ENCODE measurements at places on chromosomes 7 and 10. TPM values are rescaled to one million over a fixed set of nuclear protein-coding genes. Genes with fewer than 3 reads are reported as not detected.

DNA sequence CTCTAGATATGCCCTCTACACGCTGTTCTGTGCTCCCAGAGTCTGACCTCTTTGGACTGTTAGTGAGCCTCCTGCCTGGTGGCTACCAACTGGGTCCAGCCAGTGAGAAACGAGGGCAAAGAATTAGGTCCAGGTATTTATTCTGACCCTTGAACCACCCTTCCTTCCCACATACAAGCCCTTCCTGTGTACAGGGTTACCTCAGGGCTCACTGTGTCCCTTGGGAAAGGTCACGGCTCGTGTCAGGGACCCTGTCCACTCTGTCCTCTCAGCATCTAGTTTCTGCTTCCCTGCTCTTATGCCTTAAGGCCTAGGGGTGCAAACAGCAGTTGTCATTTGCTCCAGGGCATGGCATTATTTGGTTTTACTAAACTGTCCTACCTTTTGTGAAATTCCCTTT, 180.4 kb downstream of the SDK1 start:
- DNase-seq, result no peak

- DNase-seq, result no peak
Measured at GRCh38 chr10:124329941-124330340, 88.8 kb downstream of the OAT start.

- DNase-seq, result no peak
Measured at GRCh38 chr7:146889806-146890555, 773.4 kb downstream of the CNTNAP2 start.

DNA sequence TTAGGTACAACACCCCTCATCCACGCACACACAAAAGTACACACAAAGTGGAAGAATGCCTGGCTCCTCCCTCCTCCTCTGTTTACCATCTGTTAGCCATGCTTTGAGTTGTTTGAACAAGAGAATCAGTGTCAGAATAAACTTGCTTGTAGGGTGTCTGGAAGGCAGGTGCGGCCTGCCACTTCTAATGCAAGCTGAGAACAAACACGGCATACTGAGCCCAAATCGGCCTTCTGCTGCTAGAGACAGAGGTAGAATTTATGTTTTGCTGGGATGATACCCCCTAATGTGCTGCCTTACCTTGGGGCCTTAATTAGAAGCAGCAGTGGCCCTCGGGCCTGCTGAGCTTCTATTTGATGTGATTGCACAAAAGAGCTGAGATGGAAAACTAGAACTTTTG, 24.9 kb upstream of the FAM180A start:
- DNase-seq, result no peak

GRCh38 chr7:30929686-30930085, 18.0 kb downstream of the AQP1 start:
- DNase-seq, result peak; percentile 12

- no peak for DNase-seq
Measured at GRCh38 chr10:50508315-50509051, 115.3 kb downstream of the SGMS1 start.

- no peak for DNase-seq
Measured at GRCh38 chr7:74240482-74240881, 13.7 kb downstream of the RFC2 start.

- DNase-seq, result peak; percentile 35
Measured at GRCh38 chr7:5177060-5177459, 13.0 kb upstream of the WIPI2 start.

- DNase-seq, result no peak
Measured at GRCh38 chr7:64883113-64883905, 19.8 kb upstream of the ZNF273 start.

DNA sequence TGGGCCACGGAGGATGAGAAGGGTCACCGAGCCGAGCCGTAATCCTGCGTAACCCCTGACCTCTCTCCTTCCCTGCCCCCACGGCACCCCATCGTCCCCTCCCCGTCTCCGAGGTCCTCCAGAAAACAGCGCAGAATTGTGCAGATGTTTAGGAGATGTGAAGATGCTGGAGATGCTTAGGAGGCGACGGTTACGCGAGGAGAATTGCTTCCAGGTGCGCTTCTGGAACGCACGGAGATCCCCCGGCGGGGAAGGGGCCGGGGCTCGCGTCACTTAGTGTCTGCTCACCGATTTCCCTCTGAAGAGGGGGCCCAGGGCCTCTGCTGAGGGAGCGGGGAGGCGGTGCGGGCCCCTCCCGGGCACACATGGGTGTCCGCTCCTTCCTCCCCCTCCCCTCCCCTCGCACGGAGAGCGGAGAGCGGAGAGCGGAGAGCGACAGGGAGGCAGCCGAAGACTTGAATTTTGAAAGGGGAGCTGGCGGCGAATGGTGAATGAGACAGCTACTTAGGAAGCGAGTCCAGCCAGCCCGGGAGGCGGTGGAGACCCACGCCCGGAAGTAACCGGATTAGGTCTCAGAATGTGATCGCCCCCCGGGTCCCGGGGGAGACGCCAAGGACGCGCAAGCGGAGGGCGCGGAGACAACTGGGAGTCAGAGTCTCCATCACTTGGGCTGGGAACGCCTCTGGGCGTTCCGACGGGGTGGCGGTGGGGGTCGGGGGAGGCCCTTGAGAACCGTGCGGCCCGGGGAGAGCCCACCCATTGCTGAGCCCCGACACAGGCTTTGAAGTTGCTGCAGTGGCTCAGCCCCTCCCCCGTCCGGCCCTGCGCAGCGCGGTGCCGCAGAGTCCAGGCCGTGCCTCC, 8.7 kb upstream of the EN2 start:
- no peak for DNase-seq

DNA sequence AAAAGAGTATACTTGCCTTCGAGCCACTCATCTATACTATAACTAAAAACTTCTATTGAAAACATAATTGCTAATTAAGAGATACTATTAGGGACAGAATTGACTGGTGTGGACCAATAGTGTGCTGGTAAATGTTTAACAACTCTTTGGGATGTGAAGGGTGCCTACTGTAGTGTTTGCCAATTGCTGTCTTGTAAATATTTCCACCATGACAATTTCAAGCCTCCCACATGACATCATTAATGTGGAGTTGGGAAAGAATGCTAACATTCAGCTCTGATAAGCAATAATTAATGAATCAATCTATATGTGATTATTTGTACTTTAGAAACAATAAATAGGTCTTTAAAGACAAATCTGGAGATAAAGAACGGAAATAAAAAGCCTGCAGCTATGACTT, 136.8 kb downstream of the DGKB start:
- DNase-seq, result no peak

- no peak for DNase-seq
Measured at GRCh38 chr7:24057243-24057642, 226.7 kb upstream of the NPY start.

TFAM gene
- total RNA-seq, result 22.3 TPM

AGBL3 gene
- total RNA-seq, result 5.1 TPM

IGFBP3 gene
- 163 TPM for total RNA-seq

POLR2J2 gene
- total RNA-seq, result 2.7 TPM

LHFPL3 gene
- not detected for total RNA-seq

CFAP70 gene
- 9.2 TPM for total RNA-seq
